Fibroblast of lung (primary cell): ENCODE measurements at places on chromosomes 3 and 15. TPM values are rescaled to one million over a fixed set of nuclear protein-coding genes. Genes with fewer than 3 reads are reported as not detected.

GRCh38 chr15:76793162-76793561 lies 112.0 kb downstream of the SCAPER start:
- H3K27me3 ChIP-seq: no peaks in the 10 kb centered on the region
- H3K27ac ChIP-seq: no peak overlapping the region
- no peak overlapping the region for H3K4me3 ChIP-seq
- no peak for DNase-seq
- no peaks in the 10 kb centered on the region for H3K4me1 ChIP-seq

- no peaks in the 10 kb centered on the region for H3K4me1 ChIP-seq
- no peaks in the 10 kb centered on the region for H3K36me3 ChIP-seq
- no peak overlapping the region for H3K4me3 ChIP-seq
- no peak overlapping the region for H3K27ac ChIP-seq
These were observed 15.3 kb upstream of the TBC1D21 start for GRCh38 chr15:73858062-73858461.

GRCh38 chr15:88655103-88655553 lies 16.3 kb downstream of the ISG20 start:
- no peak overlapping the region for H3K4me3 ChIP-seq
- H3K27me3 ChIP-seq: no peaks in the 10 kb centered on the region
- H3K27ac ChIP-seq: no peak overlapping the region
- no peak for DNase-seq

GRCh38 chr3:178244733-178245709 lies 291.2 kb upstream of the KCNMB2 start:
- DNase-seq: peak; percentile 50
- no peaks in the 10 kb centered on the region for H3K27me3 ChIP-seq
- H3K27ac ChIP-seq: no peak overlapping the region
- no peaks in the 10 kb centered on the region for H3K36me3 ChIP-seq

DNA sequence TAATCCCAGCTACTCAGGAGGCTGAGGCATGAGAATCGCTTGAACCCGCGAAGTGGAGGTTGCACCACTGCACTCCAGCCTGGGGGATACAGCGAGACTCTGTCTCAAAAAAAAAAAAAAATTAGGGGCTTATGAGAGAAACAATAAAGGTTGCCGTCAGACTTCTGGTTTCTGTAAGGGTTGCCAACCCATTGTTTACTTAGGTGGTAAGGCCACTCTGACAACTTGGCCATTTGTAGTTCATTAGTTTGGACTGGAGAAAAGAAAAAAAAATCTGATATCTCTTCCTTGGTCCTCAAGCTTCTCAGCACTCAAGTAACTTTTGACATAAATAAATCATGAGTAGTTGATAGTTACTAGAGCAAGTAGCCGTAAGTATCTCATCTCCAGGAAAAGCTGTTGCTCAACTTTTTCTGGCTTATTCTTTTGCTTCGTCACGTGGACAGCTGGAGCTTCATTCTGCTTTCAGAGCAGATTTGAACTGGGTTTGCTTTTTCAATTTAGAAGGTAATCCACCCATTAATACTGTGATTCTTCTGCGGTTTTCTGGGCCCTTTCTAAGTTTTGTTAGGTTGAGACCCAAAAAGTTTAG lies 9.4 kb downstream of the SNX1 start:
- no peaks in the 10 kb centered on the region for H3K27me3 ChIP-seq
- peak overlapping the region; percentile 18 for H3K27ac ChIP-seq
- H3K4me1 ChIP-seq: peaks cover 4% of the 10 kb centered on the region
- no peak overlapping the region for H3K4me3 ChIP-seq

Gene CLDN1
- 2.6 and 7.1 TPM in 2 replicates for total RNA-seq

Gene GBE1
- 167 and 232 TPM in 2 replicates for total RNA-seq

Gene TMEM212
- not detected in 2 replicates for total RNA-seq

Gene STARD5
- total RNA-seq: 8.2 and 14.9 TPM in 2 replicates

DNA sequence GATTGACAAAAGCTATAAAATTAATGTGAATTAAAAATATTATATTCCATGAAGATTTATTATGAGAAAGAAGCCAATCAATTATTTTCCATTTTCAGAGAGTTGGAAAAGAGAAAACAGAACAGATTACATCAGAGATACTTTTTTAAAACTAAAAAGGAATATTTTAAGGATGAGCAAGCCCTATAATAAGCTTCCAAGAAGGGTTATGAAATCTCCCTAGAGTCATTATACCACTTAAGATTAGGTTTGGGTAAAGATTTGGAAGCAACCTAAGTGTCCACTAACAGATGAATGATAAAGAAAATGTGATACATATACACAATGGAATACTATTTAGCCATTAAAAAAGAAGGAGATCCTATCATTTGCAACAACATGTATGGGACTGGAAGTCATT lies 51.6 kb upstream of the FSIP1 start:
- peak overlapping the region; percentile 68 for H3K27ac ChIP-seq
- peak; percentile 68 for DNase-seq
- H3K27me3 ChIP-seq: no peaks in the 10 kb centered on the region
- peaks cover 15% of the 10 kb centered on the region for H3K4me1 ChIP-seq

- H3K27ac ChIP-seq: peak overlapping the region; percentile 85
- H3K36me3 ChIP-seq: peaks cover 8% of the 10 kb centered on the region
- H3K4me1 ChIP-seq: peaks cover 47% of the 10 kb centered on the region
- DNase-seq: peak; percentile 90
These were observed 3.8 kb upstream of the LOXL1 start for GRCh38 chr15:73922186-73923151.

- DNase-seq: no peak
- no peak overlapping the region for H3K4me3 ChIP-seq
- no peak overlapping the region for H3K27ac ChIP-seq
- no peaks in the 10 kb centered on the region for H3K36me3 ChIP-seq
- no peaks in the 10 kb centered on the region for H3K4me1 ChIP-seq
These were observed 85.2 kb downstream of the CACNA1D start for GRCh38 chr3:53579636-53580035.

- no peak overlapping the region for H3K4me3 ChIP-seq
- H3K36me3 ChIP-seq: no peaks in the 10 kb centered on the region
- no peaks in the 10 kb centered on the region for H3K27me3 ChIP-seq
- H3K27ac ChIP-seq: no peak overlapping the region
- H3K4me1 ChIP-seq: no peaks in the 10 kb centered on the region
These were observed 48.7 kb downstream of the ECT2 start for GRCh38 chr3:172799246-172799645.

Gene SELENOT
- 52.1 and 130 TPM in 2 replicates for total RNA-seq

DNA sequence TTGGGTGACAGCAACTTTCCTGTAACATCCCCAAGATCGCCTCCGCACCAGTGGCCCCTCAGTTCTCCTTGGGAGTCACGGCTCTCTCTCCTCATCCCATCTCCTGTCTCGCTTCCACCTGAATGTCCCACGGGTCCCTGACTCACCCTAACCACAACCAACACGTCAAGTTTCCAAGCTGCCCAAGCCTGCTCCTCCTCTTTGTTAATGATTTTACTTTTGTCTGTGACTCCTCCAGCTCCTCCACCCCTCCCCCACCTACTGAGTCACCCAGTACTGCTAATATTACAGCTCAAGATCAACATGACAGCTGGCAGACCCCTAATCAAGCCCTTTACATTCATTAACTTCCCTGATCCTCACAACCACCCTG lies 39.3 kb downstream of the BDH1 start:
- no peaks in the 10 kb centered on the region for H3K27me3 ChIP-seq
- peak overlapping the region; percentile 51 for H3K27ac ChIP-seq
- H3K36me3 ChIP-seq: no peaks in the 10 kb centered on the region
- no peak overlapping the region for H3K4me3 ChIP-seq
- DNase-seq: peak; percentile 97
- H3K4me1 ChIP-seq: peaks cover 13% of the 10 kb centered on the region

DNA sequence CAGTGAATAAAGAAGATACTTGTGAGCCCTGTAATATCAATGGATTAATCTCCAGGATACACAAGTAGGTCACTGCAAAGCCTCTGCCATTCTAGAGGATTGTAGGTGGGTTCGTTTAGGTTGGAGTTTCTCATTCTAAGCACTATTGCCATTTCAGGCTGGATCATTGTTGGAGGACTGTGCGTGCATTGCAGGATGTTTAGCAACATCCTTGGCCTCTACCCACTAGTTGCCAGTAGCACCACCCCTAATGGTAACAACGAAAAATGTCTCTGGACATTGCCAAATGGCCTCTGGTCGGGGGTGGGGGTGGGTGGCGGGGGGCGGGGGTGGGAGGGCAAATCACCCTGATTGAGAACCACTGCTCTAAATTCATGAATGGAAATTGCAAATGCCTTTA lies 4.9 kb upstream of the IFT57 start:
- H3K4me3 ChIP-seq: no peak overlapping the region
- no peaks in the 10 kb centered on the region for H3K27me3 ChIP-seq
- H3K4me1 ChIP-seq: peaks cover 4% of the 10 kb centered on the region
- H3K27ac ChIP-seq: no peak overlapping the region
- H3K36me3 ChIP-seq: no peaks in the 10 kb centered on the region

Gene MINDY2
- total RNA-seq: 16.2 and 22.3 TPM in 2 replicates

DNA sequence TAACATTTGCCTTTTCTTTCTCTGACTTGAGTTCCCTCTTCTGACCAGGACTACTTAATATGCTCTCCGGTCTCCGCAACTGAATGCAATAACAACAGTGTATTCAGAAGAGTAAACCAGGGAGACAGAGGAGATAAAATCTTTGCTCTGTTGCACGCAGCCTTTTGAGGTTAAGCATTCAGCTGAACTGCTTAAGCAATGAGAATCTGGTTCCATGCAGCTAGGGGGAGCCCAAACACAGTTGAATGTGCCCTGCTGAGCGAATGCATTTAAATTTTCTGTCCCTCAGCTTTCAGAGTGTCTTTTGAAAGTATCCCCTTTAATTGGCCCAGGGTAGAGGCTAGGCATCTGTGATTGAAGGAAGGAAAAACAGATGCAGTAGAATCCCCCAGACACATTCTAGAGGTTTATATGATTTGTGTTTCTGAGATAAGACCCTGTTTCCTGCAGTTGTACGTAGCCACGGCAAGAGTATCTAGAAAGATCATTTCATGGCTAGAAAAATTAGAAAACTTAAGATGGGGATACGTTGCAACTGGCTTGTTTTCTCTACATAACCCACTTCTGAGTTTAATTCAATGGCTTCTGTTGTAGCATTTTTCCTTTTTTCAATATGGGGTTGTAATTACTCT lies 309.6 kb downstream of the TUSC7 start:
- H3K27ac ChIP-seq: no peak overlapping the region
- no peaks in the 10 kb centered on the region for H3K36me3 ChIP-seq
- H3K27me3 ChIP-seq: no peaks in the 10 kb centered on the region
- peak; percentile 80 for DNase-seq

DNA sequence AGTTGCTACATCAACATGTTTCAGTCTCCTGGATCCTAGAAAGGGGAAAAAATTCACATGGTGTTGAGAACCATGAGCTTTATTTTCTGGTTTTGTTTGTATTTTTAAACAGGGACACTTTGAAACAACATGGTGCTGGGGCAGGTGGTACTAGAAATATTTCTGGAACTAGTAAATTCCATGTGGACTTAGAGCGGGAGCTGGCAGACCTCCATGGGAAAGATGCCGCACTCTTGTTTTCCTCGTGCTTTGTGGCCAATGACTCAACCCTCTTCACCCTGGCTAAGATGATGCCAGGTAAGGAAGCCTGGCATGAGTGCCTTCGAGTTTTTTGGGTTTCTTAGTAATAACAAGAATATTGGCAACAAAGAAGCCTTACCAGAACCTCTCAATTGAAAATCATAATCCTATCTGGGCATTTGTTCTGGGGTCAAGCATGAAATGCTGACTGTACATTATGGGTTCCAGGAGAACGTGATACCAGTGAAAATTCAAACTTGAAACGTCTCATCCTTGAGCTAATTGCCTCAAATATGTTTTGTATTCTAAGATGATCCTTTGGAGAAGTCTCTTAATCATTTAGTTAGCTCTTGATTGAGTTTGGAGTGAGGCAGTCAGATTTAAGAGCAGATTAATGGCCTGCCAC lies 7.9 kb downstream of the ALAS1 start:
- H3K36me3 ChIP-seq: peaks cover 34% of the 10 kb centered on the region
- H3K4me3 ChIP-seq: no peak overlapping the region
- no peaks in the 10 kb centered on the region for H3K4me1 ChIP-seq
- H3K27me3 ChIP-seq: no peaks in the 10 kb centered on the region

- no peaks in the 10 kb centered on the region for H3K36me3 ChIP-seq
- no peak overlapping the region for H3K27ac ChIP-seq
- H3K27me3 ChIP-seq: no peaks in the 10 kb centered on the region
- no peak overlapping the region for H3K4me3 ChIP-seq
These were observed 21.8 kb downstream of the MAP2K5 start for GRCh38 chr15:67564021-67564967.

- H3K36me3 ChIP-seq: no peaks in the 10 kb centered on the region
- H3K27me3 ChIP-seq: no peaks in the 10 kb centered on the region
- peaks cover 26% of the 10 kb centered on the region for H3K4me1 ChIP-seq
These were observed 9.2 kb upstream of the TMEM212 start for GRCh38 chr3:171833789-171834460.

Gene DUSP7
- total RNA-seq: 5.4 and 5.6 TPM in 2 replicates
